ENCODE measurements at places on chromosomes 3 and 15.

GRCh38 chr3:160544844-160545503, 20.4 kb downstream of the KPNA4 start:
- DNase-seq = no peak

GRCh38 chr15:53693729-53694475, 65.6 kb downstream of the WDR72 start:
- DNase-seq = no peak

DNA sequence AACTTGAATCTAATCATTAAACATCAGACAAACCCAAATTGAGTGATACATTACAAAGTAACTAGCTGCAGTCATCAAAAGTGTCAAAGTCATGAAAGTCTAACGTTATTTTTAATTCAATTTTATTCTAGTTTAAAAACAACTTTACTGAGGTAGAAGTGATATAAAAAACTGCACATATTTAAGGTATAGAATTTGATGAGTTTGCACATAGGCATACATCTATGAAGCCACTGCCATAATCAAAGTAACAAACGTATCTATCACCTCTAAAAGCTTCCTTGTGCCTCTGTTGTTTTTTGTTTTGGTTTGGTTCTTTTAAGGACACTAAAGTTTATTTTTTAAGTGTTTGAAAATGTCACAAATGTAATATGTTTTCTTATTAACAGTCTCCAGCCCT, 130.9 kb downstream of the DLG1 start:
- no peak for DNase-seq

- DNase-seq = no peak
Observed at GRCh38 chr3:103949693-103950092, 1417.0 kb upstream of the ALCAM start.

DNA sequence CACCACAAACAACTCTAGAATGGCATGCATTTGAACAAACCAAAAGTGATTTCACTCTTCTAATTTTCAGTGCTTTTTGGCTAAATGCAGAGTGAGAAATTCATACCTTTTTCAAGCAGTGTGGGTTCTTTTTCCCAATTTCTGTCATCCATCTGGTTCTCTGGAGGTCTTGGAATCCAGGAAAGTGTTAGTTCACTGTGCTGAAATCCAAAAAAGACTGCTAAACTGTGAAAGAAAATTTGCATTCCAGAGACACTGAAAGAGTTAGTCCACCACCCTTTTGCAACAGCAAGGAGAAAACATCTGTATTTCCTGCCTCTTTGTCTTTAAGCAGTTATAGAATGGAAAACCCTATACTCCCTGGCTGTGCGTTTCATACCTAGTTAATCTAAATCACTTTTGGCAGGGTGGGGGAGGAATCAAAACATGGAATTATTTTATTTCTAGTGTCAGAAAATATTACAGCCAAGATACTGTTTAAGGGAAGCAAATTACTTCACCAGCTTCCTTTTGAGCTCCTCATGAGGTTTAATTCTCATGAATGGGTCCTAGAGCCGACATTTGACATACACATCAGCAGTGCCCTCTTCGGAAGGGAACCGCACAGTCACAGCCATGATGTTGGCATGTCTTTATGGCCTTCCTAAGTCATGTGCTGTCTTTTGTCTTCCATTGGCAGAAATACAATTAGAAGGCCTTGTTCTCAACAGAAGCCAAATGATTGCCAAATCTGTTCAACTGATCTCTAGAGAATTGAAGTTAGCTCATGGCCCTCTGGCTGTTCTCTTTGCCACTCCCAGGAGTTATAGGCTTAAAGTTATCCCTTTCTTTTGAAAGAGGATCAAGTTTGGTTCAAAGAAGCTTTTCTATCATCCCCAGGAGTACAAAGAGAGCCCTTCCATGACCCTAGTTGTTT, 317.7 kb upstream of the TPRG1 start:
- no peak for DNase-seq

DNA sequence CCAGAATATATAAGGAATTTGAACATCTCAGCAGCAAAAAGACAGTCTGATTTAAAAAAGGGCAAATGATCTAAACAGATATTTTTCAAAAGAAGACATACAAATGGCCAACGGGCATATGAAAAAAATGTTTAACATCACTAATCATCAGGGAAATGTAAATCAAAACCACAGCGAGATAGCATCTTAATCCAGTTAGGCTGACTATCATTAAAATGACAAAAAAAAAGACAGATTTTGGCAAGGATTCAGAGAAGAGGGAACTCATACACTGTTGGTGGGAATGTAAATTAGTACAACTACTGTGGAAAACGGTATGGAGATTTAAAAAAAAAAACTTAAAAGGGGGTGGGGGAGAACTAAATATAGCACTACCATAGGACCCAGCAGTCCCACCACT, 47.9 kb downstream of the RNF13 start:
- no peak for DNase-seq

- no peak for DNase-seq
Observed at GRCh38 chr3:117842086-117842485, 1132.5 kb downstream of the TUSC7 start.

- no peak for DNase-seq
Observed at GRCh38 chr3:49498648-49499047, 28.6 kb downstream of the DAG1 start.

DNA sequence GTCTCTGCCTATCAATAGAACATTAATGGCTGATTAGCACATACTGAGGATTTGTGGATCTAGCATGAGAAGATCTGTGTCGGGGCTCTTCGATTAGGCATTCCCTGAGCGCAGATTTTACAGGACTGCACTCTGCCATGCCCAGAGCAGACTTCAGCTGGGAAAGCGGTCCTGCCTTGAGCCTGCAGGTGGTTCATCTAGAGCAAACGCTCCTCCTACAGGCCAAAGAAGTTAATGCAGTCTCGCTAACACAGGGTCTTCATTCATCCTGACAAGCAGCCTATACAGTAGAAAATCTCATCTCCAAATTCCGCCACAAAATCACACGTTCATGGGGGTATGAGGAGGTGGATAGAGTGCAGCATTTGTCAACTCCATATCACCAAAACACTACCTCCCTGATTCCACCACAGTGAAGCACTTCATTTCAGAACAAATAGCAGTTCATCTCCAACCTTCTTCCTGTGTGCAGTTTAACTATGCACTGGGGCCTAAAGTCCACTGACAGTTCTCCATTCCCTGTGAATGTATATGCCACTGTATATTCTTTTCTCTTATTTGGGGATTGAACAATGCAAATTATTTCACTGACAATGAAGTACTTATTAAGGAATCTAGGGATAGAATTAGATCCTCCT, 405.8 kb downstream of the IGSF11 start:
- peak; percentile 26 for DNase-seq

DNA sequence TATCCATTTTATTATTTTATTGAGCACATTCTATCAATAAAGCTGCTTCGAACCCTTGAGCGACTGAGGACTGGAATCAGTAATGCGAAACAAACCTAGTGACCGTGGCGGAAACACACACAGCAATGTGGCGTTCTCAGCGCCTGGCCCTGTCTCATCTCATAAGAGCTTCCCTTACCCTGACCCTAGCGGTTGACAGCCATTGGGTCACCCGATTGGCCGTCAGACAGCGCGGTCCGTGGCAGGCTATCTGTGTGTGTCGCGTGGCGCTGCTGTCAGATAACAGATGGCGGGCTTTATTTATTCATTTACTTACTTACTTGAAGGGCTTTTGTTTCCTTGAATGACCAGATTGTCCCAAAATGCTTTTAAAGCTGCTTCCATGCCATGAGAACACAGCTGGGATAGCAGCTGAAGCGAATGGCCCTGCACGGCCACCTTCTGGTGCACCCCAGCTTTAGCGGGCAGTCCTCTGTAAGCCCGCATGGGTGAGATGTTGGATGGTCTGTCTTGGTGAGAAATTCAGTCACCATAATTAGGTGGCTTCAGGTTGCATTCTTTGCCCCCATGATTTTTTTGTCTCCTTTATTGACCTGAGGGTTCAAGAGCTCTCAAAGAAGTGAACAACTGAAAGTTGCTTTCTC, 215.5 kb upstream of the BHLHE40 start:
- no peak for DNase-seq

- no peak for DNase-seq
Observed at GRCh38 chr3:179957264-179957845, 79.4 kb downstream of the PEX5L start.

DNA sequence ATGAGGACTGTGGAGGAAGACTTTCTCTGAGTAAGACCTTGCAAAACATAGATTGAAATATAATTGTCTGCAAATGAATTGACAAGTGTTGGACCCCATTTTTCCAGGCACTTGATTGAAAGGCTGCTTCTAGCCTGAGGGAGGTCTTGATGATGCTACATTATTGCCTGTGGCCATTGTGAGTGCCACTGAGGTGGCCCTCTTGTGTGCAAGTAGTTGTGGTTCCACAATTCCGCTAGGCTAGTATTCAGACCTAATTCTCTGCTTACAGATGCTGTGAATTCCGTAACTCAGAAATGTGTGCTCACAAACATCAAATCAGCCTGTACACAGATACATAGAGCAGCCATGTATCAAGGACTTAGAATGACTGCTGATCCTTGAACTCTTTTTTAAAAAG, 34.7 kb downstream of the FNDC3B start:
- no peak for DNase-seq

DNA sequence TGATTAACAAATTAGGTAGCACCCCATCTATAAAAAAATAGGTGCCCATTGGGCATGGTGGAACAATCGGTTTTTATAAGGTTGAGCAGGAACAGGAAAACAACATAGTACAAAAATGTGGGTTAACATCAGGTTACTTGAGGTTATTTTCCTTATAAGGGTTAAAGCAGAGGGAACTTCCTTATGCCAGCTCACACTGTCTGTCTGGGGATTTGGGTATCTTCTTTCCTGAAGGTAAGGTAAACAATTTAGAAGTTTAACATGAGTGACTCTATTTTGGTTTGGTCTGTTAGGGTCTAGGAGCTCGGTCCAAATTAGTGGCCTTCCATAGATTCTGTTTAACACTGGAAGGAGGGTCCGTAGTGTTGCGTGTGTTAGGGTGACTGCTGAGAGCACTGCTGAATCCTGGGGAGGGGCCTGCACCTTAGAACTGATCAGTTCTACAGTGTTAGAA, 14.7 kb downstream of the CHD2 start:
- no peak for DNase-seq

- DNase-seq = no peak
Observed at GRCh38 chr3:46209746-46210470, 1.8 kb upstream of the CCR1 start.

DNA sequence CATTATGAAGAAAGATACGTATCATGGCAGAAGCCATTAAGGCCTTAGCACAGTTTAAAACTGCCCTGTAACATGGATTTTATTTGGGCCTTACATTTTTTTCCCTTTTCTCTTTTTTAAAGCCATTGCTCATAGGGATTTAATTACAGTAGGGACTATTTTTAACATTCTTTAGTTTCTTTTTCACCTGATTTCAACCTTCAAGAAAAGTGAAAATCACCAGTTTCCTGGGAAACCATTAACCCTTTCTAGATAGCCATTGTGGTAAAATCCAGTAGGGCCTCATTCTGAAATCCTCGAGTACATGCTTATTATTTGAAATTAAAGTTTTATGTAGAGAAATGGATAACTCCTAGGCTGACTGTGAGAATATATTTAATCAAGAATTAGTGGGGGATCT, 3.1 kb downstream of the SPRED1 start:
- DNase-seq = no peak

GRCh38 chr15:36622836-36623235, 43.4 kb downstream of the CDIN1 start:
- DNase-seq = no peak

DNA sequence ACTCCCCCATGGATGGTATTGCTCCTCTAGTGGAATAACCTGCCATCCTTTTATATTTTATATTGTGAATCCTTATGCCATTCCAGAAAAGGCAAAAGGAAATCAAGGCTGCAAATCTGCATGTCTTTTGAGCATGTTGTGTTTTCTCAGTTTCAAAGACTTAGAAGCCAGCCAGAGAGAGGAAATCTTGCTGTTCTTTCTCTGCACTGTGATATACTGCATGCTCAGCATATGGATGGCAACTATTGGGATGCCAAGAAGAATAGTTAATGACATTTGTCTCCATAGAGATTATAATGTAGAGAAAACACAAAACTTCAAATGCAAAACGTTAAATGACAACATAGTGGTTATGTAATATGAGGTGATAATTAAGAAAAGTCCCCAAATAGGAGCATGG, 106.0 kb upstream of the NUDT16 start:
- DNase-seq = no peak

- DNase-seq = peak; percentile 46
Observed at GRCh38 chr3:125125821-125126245, 70.0 kb upstream of the HEG1 start.

DNA sequence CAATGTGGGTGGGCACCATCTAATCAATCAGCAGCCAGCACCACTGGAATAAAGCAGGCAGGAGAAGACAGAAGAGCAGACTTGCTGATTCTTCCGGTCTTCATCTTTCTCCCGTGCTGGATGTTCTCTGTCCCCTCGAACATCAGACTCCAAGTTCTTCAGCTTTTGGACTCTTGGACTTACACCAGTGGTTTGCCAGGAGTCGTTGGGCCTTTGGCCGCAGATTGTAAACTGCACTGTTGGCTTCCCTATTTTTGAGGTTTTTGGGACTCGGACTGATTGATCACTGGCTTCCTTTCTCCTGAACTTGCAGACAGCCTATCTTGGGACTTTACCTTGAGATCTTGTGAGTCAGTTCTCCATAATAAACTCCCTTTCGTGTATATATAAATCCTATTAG, 292.8 kb downstream of the BCHE start:
- no peak for DNase-seq

DNA sequence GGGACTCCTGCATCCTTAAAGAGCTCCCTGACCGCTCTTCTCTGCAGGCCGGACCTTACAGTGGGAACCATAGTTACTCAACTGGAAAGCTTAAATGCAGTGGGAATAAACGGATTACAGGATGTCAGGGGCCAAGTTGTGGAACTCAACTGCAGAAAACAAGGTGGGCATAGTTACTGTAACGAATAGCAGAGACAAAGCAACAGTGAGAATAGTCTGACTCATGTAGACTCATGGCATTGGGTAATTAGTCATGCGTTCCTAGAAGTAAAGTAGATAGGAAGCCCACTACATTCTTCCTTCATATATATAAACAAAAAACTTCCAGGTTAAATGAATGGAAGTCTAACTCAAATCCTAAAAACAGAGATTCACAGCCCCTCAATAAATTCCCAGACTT, 95.5 kb upstream of the CHRNA7 start:
- DNase-seq = no peak

- no peak for DNase-seq
Observed at GRCh38 chr3:173502983-173503568, 105.5 kb downstream of the NLGN1 start.

DNA sequence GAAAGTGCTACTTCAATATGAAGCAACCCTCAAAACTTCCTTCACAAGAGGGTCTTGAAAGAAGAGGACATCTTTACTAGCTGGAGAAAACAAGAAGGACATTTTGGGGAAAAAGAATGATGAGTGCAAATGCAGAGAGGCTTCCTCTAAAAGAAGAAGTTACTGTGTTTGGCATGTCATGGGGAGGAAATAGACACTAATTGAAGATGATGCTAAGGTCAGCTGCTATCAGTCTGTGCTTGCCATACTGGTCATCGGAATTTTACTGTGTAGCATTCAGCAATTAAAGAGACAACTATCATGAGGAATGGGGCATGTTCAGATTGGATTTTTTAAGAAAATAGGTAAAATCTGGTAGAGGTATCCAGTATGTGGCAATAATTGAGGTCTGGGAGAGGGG, 60.0 kb downstream of the THRB start:
- no peak for DNase-seq

GRCh38 chr15:73986055-73986775, 5.9 kb downstream of the STOML1 start:
- no peak for DNase-seq

All from stimulated activated naive CD8-positive, alpha-beta T cell treated with anti-CD3 and anti-CD28 coated beads, Interleukin-15, Interleukin-2, amounts not matched to agents 100 U/mL and 50 U/mL, for 24 hours (primary cell).